Pulmonary artery endothelial cell (primary cell): ENCODE measurements at places on chromosomes 2 and 18.

GRCh38 chr18:6069539-6069938 is 174.2 kb upstream of the TMEM200C start:
- no peak for DNase-seq

DNA sequence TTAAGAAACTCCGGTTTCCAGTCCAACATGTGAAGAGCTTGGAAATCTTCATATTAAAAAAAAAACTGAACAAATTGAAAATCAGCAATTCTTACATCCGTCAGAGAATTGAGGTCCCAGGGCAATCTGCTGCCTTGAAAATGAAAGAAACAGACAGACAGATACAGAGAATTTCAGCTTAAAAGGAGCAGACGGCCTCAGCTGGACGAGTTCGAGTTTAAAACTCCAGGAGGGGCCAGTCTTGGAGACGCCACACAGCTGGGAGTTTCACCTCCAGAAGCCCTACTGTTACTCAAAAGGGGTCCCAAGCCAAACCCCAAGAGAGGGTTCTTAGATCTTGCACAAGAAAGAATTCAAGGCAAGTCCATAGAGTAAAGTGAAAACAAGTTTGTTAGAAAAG is 226.5 kb upstream of the ARL4C start:
- no peak for DNase-seq

GRCh38 chr18:38884050-38884449 is 1318.5 kb upstream of the CELF4 start:
- no peak for DNase-seq

DNA sequence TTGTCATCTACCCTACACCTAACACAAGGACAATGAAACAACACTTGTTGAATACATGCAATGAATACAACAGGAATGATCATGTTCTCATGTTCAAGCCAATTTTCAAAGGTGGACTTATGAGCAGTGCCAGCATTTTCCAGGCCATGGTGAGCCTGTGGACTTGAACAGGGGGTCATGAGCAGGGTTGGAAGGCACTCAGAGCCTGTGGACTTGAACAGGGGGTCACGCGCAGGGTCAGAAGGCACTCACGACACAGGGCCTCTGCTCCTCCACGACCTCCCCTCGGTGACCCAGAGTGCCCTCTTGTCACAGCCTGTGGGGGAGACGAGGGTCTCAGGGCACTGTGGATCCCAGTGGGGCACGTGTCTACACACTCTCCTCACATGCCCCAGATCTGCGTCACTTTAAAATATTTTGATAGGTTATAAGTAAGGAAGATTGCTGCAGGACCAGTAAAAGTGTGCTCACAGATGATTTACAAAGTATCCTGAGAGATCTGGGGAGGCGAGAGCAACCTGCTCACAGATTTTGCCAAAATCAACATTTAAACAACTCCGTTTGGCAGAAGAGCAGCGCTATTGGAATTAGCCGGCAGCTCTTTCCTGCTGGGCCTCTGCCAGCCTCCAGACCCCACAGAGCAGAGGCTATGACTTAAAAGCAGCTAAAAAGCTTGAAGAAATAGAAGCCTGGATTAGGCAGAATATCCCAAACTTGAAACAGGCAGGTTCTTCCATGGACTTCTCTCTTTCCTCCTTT is 121.9 kb downstream of the TMEM18 start:
- no peak for DNase-seq

GRCh38 chr2:217834057-217834620 is 168.7 kb downstream of the TNS1 start:
- DNase-seq, result no peak

DNA sequence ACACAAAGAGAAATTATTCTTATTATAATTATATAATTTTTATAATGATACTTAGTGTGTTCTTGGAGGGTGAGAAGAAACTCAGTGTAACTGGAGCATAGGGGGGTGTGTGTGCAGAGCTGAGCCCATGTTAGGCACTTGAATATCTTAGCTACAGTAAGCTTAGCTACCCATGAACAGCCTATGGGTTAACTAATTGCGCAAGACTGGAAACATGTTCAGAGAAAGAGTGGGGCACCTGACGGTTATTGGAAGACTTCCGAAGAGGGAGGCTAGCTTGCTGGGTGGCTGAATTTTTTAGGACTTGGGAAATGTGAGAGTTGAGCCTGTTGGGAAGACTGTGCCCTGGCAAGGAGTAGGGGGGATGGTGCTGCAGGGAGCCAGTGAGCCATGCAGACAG is 229.2 kb downstream of the SLC4A3 start:
- no peak for DNase-seq

GRCh38 chr2:70143314-70144150 is 47.3 kb downstream of the C2orf42 start:
- DNase-seq, result no peak

- DNase-seq, result no peak
Observed at GRCh38 chr2:99545604-99546003, 55.8 kb upstream of the REV1 start.

DNA sequence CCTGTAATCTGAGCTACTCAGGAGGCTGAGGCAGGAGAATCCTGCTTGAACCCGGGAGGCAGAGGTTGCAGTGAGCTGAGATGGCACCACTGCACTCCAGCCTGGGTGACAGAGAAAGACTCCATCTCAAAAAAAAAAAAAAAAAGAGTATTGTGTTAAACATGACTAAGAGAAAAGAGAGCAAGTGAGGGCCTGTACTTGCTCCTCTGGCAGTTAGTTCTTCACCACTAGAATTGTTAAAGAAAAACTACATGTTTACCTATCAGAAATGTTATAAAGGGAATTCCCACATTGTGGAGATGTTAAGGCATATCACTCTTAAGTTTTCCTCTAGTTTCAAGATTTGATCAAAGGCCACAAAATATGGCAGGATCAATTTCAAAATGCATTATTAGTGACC is 75.4 kb upstream of the LRATD1 start:
- DNase-seq, result no peak

DNA sequence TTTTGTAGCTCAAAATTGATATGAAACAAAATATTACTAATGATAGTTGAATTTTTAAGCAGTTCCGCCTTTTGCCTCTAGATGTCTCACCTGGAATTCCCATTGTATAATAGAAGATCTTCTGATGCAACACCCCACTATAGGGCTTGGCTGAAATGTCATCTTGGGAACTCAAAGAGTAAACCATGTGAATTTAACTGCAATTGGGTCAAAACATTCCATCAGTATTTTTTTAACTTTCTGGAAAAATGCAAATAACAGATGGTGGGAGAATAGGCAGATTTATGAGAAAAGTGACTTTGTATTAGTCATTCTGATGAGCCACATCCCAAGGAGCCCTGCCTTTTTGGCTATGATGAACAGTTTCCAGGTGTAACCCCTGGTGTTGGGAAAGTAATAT is 489.9 kb downstream of the NYAP2 start:
- no peak for DNase-seq

- DNase-seq, result no peak
Observed at GRCh38 chr2:215507836-215508235, 72.0 kb upstream of the FN1 start.

DNA sequence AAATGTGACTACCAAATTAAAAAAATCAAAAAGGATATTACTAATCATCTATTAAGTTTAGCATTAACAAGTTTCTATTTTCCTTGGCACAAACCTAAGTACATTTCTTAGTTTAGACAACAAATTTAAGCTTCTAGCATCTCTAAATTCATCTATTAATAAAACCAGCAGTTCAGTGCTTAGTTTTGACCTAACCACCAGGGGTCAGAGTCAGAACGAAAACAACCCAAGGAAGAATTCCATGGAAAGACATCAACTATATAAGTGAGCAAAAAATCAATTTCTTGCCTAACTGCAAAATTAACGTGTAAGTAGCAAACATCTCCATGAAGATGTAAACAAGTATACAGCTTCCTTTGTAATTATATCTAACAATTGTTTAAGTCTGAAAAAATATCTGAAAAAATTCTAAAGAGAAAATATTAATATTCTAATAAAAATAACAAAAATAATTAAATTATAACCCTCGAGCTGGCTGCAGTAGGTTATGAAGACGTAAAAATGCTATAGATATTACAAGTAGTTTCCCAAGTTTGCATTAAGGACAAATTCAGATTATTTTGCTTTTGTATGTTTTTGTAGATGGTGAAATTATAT is 83.7 kb downstream of the CERKL start:
- DNase-seq, result no peak

- DNase-seq, result no peak
Observed at GRCh38 chr2:241577413-241578122, 19.0 kb downstream of the BOK start.

- no peak for DNase-seq
Observed at GRCh38 chr2:226643946-226644282, 155.7 kb downstream of the IRS1 start.

- DNase-seq, result no peak
Observed at GRCh38 chr2:117875786-117876185, 61.3 kb downstream of the DDX18 start.

DNA sequence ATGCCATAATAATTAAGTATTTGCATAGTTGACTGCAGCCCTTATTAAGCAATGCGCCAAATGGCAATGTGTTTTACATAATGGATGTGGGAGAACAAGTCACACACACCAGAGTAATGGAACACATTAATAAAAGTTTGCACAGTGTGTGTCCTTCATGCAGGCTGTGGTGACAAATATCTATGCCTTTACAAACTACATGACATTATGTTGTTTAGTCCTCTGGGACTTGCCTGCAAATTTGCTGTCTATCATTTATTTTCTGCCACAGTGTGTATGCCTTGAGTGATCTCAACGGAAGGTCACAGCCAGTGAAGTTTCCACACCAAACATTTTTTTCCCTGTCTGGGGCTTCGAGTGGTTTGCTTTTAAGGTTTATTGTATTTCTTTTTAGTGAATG is 175.2 kb upstream of the TMEFF2 start:
- DNase-seq, result no peak

DNA sequence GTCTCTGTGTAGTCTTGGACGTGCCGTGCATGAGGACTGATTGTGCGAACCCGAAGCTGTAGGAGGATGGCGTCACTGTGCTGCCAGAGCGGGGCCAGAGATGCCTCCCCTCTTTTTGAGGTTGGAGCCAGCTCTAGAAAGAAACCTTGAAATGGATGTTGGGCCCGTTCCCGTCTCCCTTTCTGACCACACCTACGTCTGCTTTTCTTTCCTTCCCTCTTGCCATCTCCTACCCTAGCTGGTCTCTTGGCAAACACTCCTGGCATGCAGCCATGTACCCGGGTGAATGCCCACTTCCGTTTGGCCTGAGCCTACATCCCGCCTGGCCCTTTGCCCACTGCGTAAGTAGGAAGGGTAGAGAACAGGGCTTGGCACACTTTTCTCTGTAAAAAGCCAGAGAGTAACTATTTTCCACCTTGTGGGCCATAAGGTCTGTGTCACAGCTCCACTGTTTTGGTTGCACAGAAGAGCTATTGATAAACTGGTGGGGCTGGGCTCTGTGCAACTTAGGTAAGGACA is 37.4 kb downstream of the SH3BP4 start:
- peak; percentile 59 for DNase-seq

DNA sequence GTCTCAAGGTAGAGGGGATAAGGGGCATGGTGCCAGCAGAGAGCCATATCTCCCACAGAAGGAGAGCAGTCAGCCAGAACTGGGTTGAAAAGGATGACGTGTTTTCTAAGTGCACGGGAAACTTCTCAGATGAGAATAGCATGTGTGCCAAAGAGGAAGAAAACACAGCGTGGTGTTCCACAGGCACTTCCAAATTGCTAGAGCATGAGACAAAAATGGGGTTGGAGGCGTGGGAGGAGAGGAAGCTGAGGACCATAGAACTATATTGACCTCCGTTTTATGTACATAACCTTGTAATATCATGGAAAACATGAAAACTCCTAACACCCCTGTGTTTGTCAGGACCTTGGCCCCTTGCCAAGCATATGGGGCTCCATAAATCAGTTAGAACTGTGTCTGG is 682.7 kb upstream of the RAB6C start:
- DNase-seq, result no peak

DNA sequence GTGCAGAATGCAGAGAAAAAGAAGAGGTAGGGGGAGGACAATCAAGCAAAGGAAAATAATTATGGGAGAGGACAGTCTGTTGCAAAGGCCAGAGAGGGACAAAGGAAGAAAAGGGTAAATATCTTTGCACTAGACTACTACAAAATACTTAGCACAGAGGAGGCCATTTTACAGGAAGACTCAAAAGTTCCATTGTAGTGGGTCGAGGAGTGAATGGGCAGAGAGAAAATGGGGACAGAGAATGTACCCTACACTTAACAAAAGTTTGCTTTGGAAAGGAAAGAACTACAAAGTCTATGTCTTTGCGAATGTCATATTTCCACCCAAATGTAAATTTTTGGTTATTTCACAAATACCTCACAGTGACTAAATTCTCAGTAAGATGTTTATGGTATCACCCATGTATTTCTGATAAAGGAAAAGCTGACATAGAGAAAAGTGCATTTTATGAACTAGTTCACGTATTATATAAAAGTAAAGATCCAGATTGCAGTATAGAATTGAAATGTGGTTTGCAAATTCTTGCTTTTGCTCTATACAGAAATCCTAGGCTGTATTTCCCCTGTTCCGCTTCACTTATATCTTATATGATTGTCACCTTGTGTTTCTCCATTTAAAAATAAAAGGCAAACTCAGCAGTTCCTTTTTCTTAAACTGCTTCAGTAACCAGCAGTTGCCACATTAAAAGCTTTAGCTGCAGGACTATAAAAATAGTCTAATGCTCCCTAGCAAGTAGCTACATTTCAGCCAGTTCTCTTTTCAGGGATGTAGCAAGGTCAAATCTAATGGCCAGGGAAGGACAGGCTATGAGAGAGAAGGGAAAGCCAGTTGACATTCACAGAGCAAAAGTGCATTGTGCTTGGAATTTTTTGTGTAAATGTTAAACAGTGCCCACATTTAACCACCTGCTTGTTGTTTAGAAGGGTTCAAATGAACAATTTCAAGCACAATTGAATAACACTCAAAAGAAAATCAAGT is 79.7 kb upstream of the CYTIP start:
- DNase-seq, result no peak

GRCh38 chr2:36444216-36444936 is 88.8 kb downstream of the CRIM1 start:
- DNase-seq, result no peak

DNA sequence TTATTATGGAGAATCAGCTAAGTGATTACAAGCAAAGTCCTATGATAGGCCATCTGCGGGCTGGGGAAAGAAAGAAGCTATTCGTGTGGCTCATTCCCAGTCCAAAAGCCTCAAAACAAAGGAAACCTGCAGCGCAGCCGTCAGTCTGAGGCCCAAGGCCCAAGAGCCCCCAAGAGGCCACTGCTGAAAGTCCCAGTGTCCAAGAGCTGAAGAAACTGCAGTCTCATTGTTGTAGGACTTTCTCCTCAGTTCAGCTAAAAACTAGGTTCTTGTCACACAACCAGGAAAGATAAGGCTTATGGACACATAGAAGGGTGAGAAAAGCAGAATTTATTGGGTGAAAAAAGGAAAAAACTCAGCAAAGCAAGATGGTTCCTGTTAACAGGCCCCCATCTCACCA is 143.2 kb downstream of the RHBDD1 start:
- no peak for DNase-seq

- no peak for DNase-seq
Observed at GRCh38 chr2:24875272-24875671, 44.8 kb downstream of the ADCY3 start.

GRCh38 chr2:218218268-218219185 is 1.5 kb downstream of the ARPC2 start:
- no peak for DNase-seq
